Activated CD4-positive, CD25-positive, alpha-beta regulatory T cell treated with anti-CD3 and anti-CD28 coated beads, Interleukin-2, amount 50 U/mL, for 72 hours (primary cell): ENCODE measurements at places on chromosomes 7 and 10.

GRCh38 chr7:485188-486081 lies 34.2 kb downstream of the PDGFA start:
- DNase-seq = no peak

DNA sequence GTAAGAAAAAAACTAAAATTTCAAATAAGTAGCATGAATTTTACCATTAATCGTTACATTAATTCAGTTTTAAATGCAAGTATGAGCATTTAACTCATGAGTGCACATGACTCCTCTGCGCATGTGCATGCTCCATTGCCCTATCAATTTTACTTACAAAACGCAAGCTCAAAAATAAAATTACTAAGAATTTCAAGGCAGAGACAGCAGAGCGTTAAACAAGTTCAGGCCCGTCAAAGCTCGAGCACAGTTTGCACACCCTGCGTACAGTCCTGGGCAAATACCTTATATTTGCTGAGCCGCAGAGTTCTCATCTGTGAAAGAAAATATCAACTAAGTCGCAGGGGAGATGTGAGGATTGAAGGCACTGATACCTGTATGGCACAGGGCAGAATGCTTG lies 373.6 kb downstream of the BBS9 start:
- no peak for DNase-seq

GRCh38 chr7:651032-651728 lies 75.3 kb upstream of the DNAAF5 start:
- DNase-seq = no peak

DNA sequence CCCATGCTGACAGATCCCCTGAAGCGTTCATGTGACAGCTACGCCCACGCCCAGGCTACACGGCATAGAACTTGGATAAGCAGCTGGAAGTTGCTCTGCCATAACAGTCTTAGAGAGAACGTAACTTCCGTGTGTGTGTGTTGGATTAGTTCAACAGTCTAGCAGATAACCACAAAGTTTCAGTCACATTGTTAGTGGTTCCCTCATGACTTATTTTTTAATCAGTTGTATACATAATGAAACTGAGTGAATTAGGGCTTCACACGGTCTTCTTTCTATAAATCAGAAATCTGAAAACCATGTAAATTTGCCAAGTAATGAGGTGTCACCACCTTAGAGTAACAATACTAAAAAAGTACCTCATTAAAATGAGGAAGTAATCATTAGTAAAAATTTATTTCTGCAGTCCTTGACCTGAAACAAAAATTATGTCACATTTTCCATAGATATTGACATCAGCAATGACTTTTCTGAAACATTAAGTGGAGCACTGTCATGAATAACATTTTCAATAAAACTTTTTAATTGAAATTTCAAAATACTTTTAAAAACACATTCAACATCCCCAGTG lies 21.7 kb upstream of the MACC1 start:
- no peak for DNase-seq

DNA sequence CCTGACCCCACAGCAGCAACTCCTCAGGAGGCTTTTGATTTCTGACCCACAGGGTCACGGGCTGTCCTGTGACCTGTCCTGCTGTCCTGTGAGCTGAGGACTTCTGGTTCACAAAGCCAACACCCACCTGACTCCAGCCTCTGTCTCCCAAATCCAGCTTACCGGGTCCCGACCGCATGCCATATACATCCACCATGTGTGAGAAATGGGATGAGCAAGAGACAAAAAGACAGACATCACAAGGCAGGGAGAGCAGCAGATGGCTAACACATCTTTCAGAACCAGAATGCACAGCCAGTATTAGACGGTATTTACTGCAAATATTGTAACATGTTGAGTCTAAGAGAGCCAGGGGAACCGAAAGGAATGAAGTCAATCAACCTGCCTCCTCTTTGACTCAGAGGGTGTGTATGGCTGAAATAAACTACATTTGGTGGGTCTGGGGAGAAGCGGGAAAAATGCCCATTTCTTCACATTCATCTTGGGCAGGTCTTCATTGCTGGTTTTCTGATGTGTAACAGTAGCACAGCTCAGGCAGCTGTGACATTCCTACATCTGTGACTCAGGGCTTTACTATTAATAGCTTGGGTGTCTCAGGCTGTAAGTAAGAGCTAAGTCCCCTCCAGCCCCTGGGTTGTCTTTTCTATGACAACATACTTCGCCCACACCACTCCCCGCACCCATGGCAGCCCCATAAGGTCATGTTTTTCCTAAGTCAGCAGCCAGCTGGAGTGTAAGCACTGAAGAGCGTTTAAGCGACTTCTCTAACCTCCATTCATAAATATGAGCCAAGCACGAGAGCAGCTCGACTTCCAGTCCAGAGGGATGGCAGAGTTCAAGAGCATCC lies 25.0 kb downstream of the ABLIM1 start:
- no peak for DNase-seq

- DNase-seq = no peak
Measured at GRCh38 chr10:122308417-122309141, 37.5 kb downstream of the BTBD16 start.

- DNase-seq = no peak
Measured at GRCh38 chr10:12041766-12042408, 722 bp downstream of the UPF2 start.

DNA sequence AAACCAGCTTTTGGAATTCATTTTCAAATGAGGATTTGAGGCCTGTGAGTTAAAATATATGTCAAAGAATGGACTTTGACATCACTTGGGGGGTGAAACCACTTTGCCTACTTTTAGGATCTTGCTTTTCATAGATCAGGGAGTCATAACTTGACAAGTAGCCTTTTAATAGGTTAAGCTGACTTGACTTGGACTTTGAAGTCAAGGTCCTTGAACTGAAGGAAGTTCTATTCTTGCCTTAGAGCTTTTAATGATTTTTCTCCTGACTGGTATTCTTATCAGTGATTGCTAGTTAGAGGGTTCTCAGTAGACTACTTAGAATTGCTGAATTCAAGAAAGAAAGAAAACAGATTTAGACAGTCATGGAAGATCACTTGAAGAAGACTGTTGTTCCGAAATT lies 17.7 kb downstream of the AGR2 start:
- DNase-seq = no peak

DNA sequence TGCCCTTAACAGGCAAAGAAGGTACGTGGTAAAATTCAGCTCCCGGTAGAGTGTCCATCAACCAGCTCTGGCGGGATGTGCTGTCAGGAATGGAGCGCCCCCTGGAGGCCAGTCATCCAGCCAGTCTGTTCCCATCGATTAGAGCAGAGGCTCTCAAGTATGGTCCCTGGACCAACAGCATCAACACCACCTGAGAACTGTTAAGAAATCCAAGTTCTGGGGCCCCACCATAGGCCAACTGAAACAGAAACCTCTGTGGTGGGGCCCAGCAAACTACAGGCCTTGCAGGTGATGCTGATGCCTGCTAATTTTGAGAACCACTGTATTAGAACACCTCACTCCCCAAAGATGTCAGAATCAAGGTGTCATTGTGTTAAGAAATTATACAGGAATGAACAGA lies 109.2 kb downstream of the DPY19L1 start:
- DNase-seq = peak; percentile 60

GRCh38 chr10:98212196-98212595 lies 55.8 kb downstream of the LOXL4 start:
- no peak for DNase-seq

GRCh38 chr10:130960531-130960930 lies 351.0 kb downstream of the TCERG1L start:
- no peak for DNase-seq

GRCh38 chr10:97611473-97611872 lies 21.8 kb downstream of the MORN4 start:
- no peak for DNase-seq

- DNase-seq = no peak
Measured at GRCh38 chr10:123624086-123624485, 42.1 kb upstream of the GPR26 start.
